NCI-H2107 (cell line): ENCODE measurements at places on chromosomes 7 and 10.

GRCh38 chr10:86630079-86630478 is 24.3 kb upstream of the OPN4 start:
- DNase-seq = no peak

- DNase-seq = no peak
Observed at GRCh38 chr7:110698576-110698975, 392.4 kb upstream of the LRRN3 start.

GRCh38 chr7:70360557-70360956 is 762.3 kb downstream of the AUTS2 start:
- DNase-seq = no peak

DNA sequence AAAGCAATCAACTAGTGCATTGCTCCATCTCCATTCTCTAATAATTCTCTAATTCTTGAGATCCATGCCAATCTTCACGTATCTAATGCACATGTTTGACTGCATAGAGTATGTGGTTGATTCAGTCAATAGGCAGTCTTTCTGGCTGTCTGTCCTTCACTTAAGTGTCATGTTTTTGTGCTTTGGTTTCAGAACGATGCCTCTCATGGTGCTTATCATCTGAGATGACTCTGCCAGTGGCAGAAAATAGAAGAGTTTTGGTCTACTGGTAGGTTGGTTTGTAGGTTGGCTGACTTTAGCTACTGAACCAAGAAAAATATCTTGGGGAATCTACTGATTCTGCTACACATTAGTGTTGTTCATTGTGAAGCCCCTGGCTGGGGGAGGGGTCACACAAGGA is 364.2 kb downstream of the SFMBT2 start:
- DNase-seq = no peak

- no peak for DNase-seq
Observed at GRCh38 chr7:1484569-1484968, 19.6 kb downstream of the INTS1 start.

GRCh38 chr7:47444376-47445098 is 137.4 kb downstream of the TNS3 start:
- DNase-seq = no peak

DNA sequence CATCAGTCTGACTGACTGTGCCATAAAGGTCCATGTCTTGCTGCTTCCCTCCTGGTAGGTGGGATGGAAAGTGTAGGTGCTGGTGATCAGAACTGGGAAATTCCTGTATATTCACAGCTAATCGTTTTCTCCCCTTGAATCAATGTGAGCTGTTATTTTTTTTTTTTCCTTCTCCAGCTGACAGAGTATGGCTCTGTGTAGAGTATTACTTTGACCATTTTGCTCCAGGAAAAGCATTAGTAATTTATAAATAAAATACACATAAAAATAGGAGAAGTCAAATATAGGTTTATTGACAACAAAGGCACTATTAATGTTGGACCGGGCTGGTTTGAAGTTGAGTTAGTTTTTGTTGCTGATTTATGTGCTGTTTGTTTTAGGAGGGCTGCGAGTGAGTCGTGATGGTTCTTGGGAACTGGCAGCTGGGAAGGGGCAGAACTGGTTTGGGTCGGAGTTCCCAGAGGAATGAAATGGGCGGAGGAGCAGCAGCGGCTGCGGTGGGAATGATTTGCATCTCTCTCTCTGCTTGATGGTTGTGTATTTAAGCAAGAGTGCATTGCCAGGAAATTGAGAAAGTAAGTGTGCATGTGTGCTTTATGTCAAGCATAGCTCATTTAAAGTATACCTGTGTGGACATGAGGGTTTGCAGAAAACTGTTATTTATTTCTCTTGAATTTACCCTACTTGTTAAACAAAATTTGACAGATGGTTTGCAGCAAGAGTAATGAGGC is 80.9 kb downstream of the LRMDA start:
- DNase-seq = no peak

DNA sequence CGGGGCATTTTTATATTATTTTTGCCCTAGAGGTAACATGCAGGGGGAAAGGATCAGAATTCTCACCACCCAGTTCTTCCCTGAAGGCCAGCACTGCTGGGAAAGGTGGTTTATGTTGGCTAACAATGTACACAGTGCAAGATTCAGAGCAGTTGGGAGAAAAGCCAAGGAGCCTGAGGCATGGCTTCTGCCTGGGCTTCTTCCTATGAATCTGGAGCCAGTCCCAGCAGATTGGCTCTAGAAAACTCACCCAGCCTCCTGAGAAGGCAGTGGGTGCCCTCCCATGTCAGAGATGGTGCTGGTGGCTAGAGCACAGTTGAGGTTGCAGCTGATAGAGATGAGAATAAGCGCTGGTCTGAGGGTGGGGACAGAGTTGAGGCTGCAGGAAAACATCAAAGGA is 44.7 kb upstream of the GPR26 start:
- no peak for DNase-seq

- DNase-seq = peak; percentile 68
Observed at GRCh38 chr7:1505731-1506550, 1.8 kb upstream of the INTS1 start.

DNA sequence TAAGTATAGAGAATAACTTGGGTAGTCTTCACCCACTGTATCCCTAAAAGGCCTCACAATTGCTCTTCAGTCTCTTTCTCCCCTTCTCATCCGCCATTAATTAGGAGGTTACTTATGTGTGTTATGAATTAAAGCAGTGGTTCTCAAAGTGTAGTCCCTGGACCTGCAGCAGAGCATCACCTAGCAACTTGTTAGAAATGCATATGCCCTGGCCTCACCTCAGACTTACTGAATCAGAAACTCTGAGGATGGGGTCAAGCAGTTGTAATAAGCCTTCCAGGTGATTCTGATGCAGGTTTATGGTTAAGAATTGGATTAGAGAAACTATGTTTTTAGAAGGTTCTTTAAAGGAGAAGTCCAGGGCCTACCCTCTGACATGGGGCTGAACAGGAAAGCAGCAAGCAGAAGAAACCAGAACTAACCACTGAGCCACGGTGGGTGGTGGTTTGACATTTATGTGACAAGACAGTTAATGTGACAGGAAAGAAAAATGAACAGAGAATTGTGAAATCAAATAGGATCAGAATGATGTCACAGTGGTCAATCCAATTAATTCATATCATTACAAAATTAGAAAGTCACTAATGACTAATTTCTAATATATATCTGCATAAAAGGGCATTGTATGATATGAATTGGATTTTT is 37.6 kb downstream of the ENTPD1 start:
- no peak for DNase-seq

GRCh38 chr7:105911961-105912575 is 35.7 kb upstream of the ATXN7L1 start:
- DNase-seq = no peak

DNA sequence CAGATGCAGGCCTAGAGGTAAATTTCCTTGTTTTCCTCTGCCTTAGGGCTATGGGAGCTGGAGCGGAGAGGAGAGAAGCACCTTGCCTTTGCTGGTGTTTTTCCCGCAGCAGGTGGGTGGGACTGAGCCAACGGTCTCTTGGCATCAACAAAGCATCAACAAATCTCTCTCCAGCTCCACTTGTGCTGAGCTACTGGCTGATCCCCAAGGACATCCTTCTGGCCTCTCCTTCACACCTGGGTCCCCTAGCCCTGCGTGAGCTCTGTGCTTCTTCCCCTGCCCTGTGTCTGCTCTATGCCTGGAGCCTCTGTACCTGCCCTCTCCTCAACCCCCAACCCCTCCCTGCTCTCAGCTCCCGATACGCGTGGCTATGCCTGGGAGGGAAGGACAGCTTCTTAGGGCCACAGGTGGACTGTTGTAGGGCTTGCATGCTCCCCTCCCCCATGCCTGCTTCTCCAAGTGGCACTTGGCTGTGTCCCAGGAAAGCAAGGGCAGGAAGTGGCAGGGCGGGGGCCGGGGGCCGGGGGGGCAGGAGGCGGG is 3.2 kb upstream of the CLDN4 start:
- DNase-seq = peak; percentile 98

GRCh38 chr7:76327610-76328009 is 25.1 kb downstream of the HSPB1 start:
- DNase-seq = no peak

GRCh38 chr7:158025686-158026600 is 561.7 kb downstream of the PTPRN2 start:
- no peak for DNase-seq

- no peak for DNase-seq
Observed at GRCh38 chr7:101985057-101985902, 167.9 kb downstream of the CUX1 start.

DNA sequence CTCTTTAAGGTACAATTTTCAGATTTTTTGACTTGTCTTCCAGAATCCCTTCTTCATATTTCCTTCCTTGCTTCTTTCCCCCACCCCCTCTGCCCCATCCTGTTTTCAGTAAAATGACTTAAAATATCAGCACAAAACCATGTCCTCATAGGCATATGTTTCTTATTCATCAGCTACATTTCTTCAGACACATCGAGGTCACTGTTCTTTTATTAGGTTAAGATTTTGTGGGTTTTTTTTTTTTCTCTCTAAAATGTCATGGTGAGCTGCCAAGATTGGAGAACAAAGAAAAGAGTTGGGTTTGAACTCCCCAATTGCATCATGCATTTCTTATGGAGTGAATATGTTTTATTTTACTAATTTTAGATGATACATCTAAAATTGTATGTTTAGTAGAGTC is 35.8 kb downstream of the LAMB4 start:
- DNase-seq = no peak

- DNase-seq = no peak
Observed at GRCh38 chr7:56447864-56448693, 331.9 kb upstream of the NUPR2 start.

GRCh38 chr10:71812913-71813590 is 38.0 kb downstream of the PSAP start:
- DNase-seq = no peak

DNA sequence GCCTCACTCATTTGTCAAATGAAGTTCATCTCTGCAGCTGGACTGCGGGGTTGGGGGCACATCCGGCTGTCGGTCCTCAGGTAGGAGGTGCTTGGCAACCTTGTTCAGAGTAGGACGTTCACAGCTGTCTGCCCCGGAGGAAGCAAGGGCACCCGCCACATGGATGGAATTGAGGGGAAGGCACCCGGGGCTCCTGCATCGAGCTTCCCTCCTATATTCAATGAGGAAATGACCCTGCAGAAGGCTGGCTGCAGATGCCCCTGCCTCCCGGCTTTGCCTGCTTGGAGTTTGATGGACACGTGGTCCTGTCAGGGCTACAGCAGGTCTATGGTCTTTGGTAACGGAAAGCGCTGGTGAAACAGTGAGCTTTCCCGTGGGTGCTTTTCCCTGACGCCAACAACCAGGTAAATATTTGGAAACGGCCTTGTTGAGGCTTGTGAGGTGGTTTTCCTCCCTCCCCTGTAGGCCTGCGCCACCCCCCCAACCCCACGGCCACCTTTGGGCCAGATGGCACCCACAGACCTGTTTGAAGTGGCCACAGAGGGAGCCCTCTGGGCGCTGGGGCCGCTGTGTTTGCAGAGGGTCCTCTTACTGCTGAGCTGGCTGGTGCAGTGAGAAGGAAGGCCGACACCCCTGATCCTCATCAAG is 32.9 kb downstream of the HTRA1 start:
- DNase-seq = no peak

GRCh38 chr7:82263920-82264782 is 179.4 kb downstream of the CACNA2D1 start:
- no peak for DNase-seq

DNA sequence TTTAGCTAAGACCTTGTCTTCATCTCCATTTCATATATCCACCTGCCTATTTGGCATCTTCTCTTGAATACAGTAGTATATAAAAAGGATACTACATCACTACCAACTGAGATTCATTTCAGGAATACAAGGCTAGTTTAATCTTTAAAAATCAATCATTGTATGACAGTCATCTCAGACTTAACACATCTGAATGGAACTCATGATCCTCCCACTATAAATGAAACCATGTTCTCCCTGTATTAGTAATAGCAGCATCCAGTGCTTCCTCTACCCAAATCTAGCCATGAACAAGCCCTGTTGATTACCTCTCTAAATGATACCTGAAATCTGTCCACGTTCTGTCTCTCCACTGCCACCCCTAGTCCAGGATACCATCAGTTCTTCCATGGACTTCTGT is 196.2 kb downstream of the CDK14 start:
- DNase-seq = no peak

GRCh38 chr10:58723966-58724365 is 211.3 kb downstream of the BICC1 start:
- DNase-seq = no peak

DNA sequence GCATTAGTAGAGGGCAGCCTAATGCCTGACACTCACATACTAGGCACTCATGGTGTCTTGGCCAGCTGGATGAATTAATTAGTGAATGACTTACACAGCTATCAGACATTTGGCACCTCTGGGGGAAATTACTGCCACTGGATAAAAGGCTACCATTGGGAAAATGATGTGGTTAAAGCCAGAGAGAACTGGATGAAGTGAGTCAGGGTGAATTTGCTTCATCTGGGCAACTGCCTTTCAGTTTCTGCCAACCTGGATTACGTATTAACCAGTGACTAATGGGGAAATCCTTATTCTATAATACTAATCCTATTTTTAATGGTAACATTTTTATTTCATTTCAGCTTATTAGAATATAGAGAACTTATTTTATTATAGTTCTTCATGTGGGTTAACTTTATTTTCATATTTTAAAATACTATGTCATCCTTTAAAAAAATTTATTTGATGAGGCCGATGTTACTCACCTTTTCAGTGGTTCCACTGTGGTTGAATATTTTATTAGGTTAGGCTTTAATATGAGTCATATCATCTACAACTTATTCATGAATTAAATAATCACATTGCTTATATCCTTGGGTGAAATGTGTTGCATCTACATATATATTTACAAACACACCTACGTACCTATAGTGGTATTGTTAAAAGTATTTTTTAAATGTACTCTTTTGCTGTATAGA is 85.6 kb upstream of the CAPZA2 start:
- no peak for DNase-seq

DNA sequence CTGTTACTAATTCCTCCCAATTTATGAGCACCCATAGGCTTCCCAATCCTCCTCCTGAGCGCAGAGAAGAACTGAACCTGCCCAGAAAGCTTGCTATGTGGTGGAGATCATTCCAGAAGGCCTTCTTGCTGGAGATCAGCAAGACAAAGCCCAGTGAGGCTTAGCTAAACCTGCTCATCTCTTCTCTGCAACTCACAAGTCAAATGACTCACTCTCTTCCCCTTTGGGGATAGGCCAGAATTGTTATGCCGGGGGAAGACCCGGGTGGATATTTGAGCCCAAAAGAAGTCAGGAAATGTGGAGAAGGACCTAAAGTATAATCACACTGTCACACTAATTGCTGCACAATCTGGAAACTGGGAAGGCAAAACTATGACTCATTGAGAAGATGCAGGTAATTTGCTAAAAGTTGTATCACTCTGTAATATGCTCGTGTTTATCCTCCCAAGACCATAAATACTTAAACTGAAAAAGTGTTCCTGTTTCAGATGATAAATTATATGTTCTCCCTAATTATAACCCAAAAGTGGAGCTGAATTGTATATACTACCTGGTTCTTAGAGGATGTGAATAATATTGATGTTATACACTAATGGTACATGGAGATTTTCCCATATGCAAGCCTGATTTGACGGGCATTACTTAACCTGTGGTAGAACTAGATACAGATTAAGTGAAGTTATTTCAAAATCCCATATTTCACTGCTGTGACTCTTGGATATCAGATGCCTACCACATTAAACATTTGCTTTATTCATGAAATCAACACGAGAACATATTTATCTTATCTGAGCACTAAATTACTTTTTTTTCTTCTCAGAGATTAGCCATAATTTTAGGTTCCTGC is 6.4 kb downstream of the NEBL start:
- no peak for DNase-seq
